ENCODE measurements at places on chromosomes 7 and 10. TPM values are rescaled to one million over a fixed set of nuclear protein-coding genes. Genes with fewer than 3 reads are reported as not detected.

METTL27 gene
- 2.3 TPM for total RNA-seq

TSPAN33 gene
- total RNA-seq, result 4.1 TPM

VIM gene
- 515 TPM for total RNA-seq

FGL2 gene
- 0.55 TPM for total RNA-seq

A1CF gene
- total RNA-seq, result not detected

TES gene
- total RNA-seq, result 90.6 TPM

GRCh38 chr7:90668992-90669391 lies 72.9 kb downstream of the CDK14 start:
- H3K27ac ChIP-seq, result no peak overlapping the region
- DNase-seq, result no peak
- H3K4me1 ChIP-seq, result no peaks in the 10 kb centered on the region

DNA sequence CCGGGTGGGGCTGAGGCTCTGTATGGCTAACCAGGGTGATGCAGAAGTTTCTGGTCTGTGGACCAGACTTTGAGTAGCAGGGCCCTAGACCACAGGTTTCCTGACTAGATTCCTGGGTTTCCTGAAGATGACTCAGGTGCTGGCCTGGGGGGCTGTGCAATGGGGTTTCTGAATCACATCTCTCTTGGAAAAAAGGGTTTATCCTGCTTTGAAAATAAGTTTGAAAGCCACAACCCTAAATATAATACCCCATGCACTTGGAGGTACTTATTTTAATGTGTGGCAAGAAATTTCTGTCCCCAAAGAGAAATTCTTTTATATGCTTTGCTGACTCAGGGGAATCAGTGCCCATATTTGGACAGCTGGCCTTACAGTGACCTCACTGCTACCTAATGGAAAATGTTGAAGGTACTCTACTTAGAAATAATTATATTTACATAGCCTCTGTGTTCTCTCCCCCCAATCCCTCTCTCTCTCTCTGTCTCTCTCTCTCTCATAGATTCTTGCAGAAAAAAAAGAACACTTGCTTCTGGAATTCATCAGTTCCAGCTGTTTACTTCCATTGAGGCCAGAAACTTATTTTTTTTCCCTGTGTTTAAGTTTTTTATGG lies 184.4 kb upstream of the LYZL2 start:
- H3K4me3 ChIP-seq, result no peak overlapping the region
- DNase-seq, result peak; percentile 10
- no peaks in the 10 kb centered on the region for H3K36me3 ChIP-seq
- H3K4me1 ChIP-seq, result peaks cover 24% of the 10 kb centered on the region
- H3K27me3 ChIP-seq, result no peaks in the 10 kb centered on the region
- no peak overlapping the region for H3K27ac ChIP-seq

- no peak overlapping the region for H3K4me3 ChIP-seq
- no peak overlapping the region for H3K27ac ChIP-seq
- no peaks in the 10 kb centered on the region for H3K36me3 ChIP-seq
Measured at GRCh38 chr10:104582602-104582951, 58.5 kb upstream of the SORCS3 start.

- H3K36me3 ChIP-seq, result no peaks in the 10 kb centered on the region
- DNase-seq, result no peak
- H3K4me1 ChIP-seq, result no peaks in the 10 kb centered on the region
- no peak overlapping the region for H3K4me3 ChIP-seq
- H3K27ac ChIP-seq, result no peak overlapping the region
Measured at GRCh38 chr10:61592581-61592980, 70.1 kb upstream of the CABCOCO1 start.

DNA sequence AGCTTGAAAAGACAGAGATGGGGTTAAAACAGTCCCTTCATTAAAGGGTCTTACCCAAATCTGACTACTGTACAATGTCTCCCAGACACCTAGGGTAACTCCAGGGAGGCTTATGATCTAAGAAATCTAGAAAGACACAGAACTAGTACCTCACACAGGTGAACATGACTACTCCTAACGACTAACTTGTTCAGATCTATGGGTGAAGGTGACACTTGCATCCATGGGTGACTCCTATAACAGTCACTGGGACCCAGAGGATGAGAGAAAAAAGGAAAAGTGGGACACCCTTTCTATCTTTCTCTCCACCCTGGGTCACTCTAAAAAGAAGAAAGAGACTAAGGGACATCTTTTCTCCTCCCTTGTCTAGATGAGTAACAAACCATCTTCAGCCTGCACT lies 19.2 kb downstream of the AKR1C8 start:
- peaks cover 13% of the 10 kb centered on the region for H3K4me1 ChIP-seq
- H3K4me3 ChIP-seq, result no peak overlapping the region
- H3K36me3 ChIP-seq, result peaks cover 56% of the 10 kb centered on the region
- H3K27me3 ChIP-seq, result peaks cover 1% of the 10 kb centered on the region

GRCh38 chr7:130566168-130566897 lies 74.4 kb downstream of the MEST start:
- H3K4me3 ChIP-seq, result no peak overlapping the region
- no peaks in the 10 kb centered on the region for H3K27me3 ChIP-seq
- H3K36me3 ChIP-seq, result peaks cover 27% of the 10 kb centered on the region
- H3K27ac ChIP-seq, result no peak overlapping the region
- DNase-seq, result no peak

GRCh38 chr10:111204838-111205237 lies 128.0 kb downstream of the ADRA2A start:
- H3K4me3 ChIP-seq, result no peak overlapping the region
- no peaks in the 10 kb centered on the region for H3K4me1 ChIP-seq
- no peaks in the 10 kb centered on the region for H3K36me3 ChIP-seq
- H3K27ac ChIP-seq, result no peak overlapping the region
- H3K27me3 ChIP-seq, result peaks cover 6% of the 10 kb centered on the region

DNA sequence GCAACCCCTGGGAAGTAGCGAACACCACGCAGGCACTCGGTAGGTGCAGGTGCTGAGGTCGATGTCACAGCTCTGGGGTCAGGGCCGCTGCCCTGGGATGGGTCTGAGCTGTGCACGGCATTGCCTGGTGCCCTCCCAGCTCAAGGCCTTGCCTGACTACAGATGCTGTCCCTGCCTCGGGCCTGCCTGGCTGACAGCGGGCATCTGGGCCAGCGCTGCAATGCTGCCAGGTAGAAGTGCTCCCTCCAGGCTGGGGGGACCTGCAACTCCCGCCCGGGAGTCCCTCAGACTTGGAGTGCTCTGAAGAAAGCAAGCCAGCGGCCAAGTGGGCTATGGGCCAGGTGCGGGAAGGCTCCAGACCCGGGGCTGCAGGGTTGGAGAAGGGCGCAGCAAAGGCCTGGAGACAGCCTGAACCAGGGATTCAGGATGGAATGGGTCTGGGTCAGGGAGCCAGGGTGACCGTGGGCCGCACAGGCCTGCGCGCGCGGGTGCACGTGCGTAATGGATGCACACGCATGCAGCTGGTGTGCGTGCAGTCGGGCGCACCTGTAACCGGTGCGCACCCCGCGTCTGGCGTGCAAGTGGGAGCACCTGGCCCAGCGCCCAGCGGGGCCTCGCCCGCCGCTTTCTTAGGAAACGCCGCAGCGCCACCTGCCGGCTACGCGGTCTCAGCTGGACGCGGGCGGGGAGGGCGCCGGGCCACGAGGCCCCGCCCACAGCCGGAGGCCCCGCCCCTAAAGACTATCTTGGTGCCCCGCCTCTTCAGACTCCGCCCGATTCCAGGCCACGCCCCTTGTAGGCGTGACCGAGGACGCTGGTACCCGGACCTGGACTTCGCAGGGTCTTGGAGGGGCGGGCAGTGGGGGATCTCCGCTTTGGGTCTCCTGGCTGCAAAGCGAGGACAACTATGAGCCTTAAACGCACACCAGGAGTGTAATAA lies 46.7 kb downstream of the MICALL2 start:
- H3K36me3 ChIP-seq, result no peaks in the 10 kb centered on the region
- peak; percentile 92 for DNase-seq
- H3K4me1 ChIP-seq, result peaks cover 16% of the 10 kb centered on the region
- peaks cover 6% of the 10 kb centered on the region for H3K27me3 ChIP-seq
- H3K4me3 ChIP-seq, result no peak overlapping the region
- no peak overlapping the region for H3K27ac ChIP-seq

DNA sequence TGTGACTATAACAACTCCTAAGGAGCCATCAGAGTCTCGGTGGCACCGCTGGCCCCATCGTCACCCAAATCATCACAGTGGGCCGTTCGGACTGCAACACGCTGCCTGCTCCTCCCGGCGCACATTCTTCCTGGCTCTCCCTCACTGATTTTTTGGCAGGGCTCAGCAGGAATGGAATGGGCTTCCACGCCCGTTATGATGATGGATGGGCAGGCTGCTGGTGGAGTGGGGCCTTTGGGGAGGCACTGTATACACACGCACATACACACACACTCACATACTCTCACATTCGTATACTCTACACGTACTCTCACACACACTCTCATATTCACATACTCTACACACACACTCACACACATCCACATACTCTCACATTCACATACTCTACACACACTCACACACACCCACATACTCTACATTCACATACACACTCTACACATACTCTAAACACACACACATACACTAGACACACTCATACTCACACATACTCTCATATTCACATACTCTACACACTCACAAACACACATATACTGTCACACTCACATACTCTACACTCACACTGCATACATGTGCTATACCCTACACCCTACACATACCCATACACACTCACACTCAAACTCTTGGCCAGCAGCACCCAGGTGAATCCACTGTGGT lies 99.8 kb downstream of the KCNMA1 start:
- no peaks in the 10 kb centered on the region for H3K27me3 ChIP-seq
- DNase-seq, result no peak
- no peak overlapping the region for H3K4me3 ChIP-seq
- H3K4me1 ChIP-seq, result no peaks in the 10 kb centered on the region
- no peak overlapping the region for H3K27ac ChIP-seq
- H3K36me3 ChIP-seq, result no peaks in the 10 kb centered on the region

DNA sequence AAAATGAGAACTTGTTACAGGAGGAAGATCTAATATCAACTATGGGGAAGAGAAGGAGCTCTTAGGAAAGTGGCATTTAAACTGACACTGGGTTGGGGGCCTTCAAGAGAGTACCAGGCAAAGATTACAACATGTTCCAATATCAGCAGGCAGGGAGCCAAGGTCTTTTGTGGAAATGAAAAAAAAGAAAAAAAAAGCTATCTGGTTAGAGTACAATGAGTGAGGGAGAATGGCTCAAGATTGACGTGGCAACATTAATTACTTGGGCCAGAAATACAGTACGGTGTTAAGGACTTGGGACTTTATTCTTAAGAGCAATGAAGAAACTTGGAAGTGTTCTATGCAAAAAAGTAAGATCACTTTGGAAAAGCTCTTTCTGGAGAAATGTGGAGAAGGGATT lies 132.3 kb upstream of the CDK1 start:
- H3K4me1 ChIP-seq, result peaks cover 26% of the 10 kb centered on the region
- no peaks in the 10 kb centered on the region for H3K27me3 ChIP-seq
- no peak overlapping the region for H3K27ac ChIP-seq
- H3K4me3 ChIP-seq, result no peak overlapping the region
- H3K36me3 ChIP-seq, result no peaks in the 10 kb centered on the region

- DNase-seq, result no peak
- no peaks in the 10 kb centered on the region for H3K36me3 ChIP-seq
- peaks cover 2% of the 10 kb centered on the region for H3K4me1 ChIP-seq
- no peak overlapping the region for H3K27ac ChIP-seq
- no peak overlapping the region for H3K4me3 ChIP-seq
Measured at GRCh38 chr7:14009453-14010418, 20.3 kb upstream of the ETV1 start.

GRCh38 chr7:102288285-102288930 lies 1.7 kb downstream of the SH2B2 start:
- no peak overlapping the region for H3K27ac ChIP-seq
- H3K36me3 ChIP-seq, result no peaks in the 10 kb centered on the region
- peak overlapping the region; percentile 26 for H3K4me3 ChIP-seq
- peak; percentile 28 for DNase-seq

GRCh38 chr10:84525120-84525806 lies 196.9 kb downstream of the CCSER2 start:
- peaks cover 9% of the 10 kb centered on the region for H3K4me1 ChIP-seq
- peaks cover 11% of the 10 kb centered on the region for H3K36me3 ChIP-seq
- H3K4me3 ChIP-seq, result no peak overlapping the region
- no peak for DNase-seq
- no peak overlapping the region for H3K27ac ChIP-seq

GRCh38 chr7:143172354-143172753 lies 10.9 kb upstream of the TAS2R39 start:
- no peak overlapping the region for H3K4me3 ChIP-seq
- peaks cover 16% of the 10 kb centered on the region for H3K27me3 ChIP-seq
- no peaks in the 10 kb centered on the region for H3K36me3 ChIP-seq
- no peak overlapping the region for H3K27ac ChIP-seq

- no peaks in the 10 kb centered on the region for H3K36me3 ChIP-seq
- H3K27ac ChIP-seq, result no peak overlapping the region
- DNase-seq, result no peak
- H3K4me3 ChIP-seq, result no peak overlapping the region
- H3K4me1 ChIP-seq, result no peaks in the 10 kb centered on the region
Measured at GRCh38 chr10:71649631-71650030, 69.9 kb downstream of the C10orf105 start.
